ENCODE measurements at places on chromosomes 1 and 21.

- DNase-seq: no peak
These were observed 27.3 kb downstream of the F3 start for GRCh38 chr1:94514095-94514727.

- no peak for DNase-seq
These were observed 3.4 kb downstream of the PPP2R5A start for GRCh38 chr1:212288615-212289014.

DNA sequence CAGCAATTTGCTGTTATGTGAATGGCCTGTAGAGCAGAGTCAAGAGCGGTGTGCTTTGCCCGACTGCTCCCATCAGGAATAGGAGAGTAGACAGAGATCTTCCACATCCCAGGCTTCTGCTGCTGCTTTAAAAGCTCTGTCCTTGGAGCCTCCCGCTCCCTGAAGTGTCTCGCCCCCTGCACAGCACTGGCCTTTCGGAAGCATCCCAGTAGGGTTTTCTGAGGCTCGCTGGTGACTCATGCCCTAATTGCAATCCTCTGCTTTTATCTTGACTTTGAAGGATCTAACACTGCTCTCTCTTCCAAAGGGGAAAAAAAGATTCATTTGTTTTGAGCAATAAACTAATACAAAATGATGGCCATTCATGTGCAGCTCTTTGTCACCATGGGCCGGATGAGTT is 13.3 kb upstream of the CD101 start:
- no peak for DNase-seq

GRCh38 chr1:21696931-21697330 is 27.8 kb upstream of the RAP1GAP start:
- no peak for DNase-seq

- no peak for DNase-seq
These were observed 226.4 kb downstream of the DYRK1A start for GRCh38 chr21:37593015-37593414.
